ENCODE measurements at places on chromosomes 1 and 21.

DNA sequence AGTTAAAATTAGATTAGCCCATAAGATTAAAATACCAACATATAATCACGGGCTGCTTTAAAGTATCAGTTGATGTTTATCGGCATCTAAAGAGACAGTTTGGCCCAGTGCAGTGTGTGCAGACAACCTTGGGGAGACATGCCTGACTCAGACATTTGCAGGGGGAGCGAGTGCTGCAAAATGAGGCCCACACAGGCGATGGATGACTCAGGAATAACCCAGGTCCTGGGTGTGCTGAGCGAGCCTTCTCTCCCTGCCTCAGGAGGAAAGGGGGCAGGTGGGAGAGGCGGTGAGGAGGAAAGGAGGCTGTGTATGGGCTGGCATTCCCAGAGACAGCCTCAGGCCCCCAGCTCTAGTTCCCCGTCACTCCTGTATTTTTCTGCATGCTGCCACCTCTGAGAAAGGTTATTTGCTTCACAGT, 9.0 kb downstream of the SLC9A1 start:
- DNase-seq, result no peak

GRCh38 chr21:19540287-19540686, 1136.7 kb upstream of the TMPRSS15 start:
- peak; percentile 42 for DNase-seq

DNA sequence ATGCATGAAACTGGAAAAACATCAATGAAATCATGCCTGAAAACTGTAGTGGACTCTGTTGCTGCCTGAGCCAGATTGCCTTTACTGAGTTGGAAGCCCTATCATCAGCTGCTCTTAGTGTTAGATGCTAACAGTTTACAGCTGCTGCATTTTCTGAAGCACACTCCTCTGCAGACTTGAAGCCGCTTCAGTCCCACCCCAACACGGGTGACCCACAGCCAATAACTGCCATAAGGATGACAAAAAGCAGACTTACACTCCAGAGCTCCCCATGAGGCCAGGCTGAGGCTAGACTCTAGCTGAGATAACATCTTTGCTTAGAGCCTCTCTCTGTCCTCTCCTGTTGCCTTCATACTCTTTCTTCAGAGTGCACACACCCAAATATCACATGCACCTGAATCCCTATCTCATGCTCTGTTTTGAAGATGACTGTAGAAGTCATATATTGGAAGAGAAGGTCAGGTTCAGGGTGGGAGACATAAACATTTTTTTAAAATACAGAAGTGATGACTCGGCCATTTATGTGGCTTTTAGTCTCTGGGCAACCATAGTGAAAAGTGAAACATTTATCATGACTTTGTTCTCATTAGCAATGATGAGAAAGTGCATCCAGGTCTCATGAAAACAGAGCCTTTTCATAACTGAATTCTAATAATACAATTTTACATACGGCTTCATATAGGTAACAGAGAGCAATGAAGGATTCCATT, 161.0 kb downstream of the KCNK2 start:
- DNase-seq, result peak; percentile 15

- peak; percentile 80 for DNase-seq
Observed at GRCh38 chr1:70487910-70488665, 77.0 kb downstream of the CTH start.

GRCh38 chr1:62514746-62515423, 78.0 kb downstream of the USP1 start:
- DNase-seq, result no peak

GRCh38 chr1:18781031-18781430, 78.4 kb downstream of the TAS1R2 start:
- no peak for DNase-seq

DNA sequence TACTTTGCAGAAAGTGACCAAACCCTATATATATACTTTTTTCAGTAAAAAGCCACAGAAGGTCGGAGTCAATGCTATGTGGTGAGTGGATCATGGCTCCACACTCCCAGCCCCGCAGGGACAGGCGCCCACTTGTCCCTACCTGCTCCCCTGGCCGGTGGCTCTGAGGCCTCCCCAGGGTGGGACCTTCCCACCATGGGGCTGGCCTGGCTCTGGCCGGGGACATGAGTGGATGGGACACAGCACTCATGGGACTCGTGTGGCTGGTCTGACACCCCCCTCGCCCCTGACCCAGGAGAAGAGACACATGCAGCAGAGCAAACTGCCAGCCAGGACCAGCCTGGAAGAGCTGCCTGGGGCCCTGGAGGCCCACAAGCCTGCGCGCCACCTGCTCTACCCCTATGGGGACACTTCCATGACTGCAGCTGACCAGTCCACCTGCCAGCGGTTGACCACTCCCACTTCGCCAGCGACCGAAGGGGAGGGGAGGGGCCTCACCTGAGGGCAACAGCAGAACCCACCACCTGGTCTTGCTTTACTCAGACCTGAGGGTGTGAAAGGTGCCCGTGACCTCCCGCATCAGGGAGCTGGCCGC, 2.2 kb downstream of the SPATC1L start:
- no peak for DNase-seq

DNA sequence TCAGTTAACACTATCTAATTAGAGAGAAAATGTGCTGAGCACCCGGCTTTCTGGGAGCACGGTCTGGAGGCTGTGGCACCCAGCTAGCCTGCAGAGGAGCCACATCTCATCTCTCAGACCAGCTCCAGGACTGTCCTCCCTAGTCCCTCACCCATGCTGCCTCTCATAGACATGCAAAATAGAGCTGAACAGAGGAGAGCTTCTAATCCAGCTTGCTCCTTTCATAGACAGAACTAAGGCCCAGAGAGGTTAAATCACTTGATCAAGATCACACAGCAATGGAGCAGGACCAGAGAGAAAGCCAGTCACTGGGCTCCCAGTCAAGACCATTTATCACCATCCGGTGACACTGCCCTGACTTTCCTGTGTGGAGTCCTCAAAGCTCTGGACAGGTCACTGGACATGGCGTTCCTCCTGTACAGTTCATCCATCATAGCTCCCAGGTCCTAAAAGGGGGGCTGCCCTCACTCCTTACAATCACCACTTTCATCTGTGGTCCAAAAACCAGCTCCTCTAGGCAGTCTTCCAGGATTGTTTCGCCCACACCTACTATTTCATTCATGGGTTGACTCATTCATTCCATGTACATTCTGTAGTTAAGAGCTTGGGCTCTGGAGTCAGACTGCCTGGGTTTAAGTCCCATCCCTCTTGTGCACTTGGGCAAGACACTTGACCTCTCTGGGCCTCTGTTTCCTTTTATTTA, 8.8 kb upstream of the CAMK2N1 start:
- DNase-seq, result no peak

- DNase-seq, result no peak
Observed at GRCh38 chr1:46619656-46620258, 3.1 kb upstream of the MOB3C start.

DNA sequence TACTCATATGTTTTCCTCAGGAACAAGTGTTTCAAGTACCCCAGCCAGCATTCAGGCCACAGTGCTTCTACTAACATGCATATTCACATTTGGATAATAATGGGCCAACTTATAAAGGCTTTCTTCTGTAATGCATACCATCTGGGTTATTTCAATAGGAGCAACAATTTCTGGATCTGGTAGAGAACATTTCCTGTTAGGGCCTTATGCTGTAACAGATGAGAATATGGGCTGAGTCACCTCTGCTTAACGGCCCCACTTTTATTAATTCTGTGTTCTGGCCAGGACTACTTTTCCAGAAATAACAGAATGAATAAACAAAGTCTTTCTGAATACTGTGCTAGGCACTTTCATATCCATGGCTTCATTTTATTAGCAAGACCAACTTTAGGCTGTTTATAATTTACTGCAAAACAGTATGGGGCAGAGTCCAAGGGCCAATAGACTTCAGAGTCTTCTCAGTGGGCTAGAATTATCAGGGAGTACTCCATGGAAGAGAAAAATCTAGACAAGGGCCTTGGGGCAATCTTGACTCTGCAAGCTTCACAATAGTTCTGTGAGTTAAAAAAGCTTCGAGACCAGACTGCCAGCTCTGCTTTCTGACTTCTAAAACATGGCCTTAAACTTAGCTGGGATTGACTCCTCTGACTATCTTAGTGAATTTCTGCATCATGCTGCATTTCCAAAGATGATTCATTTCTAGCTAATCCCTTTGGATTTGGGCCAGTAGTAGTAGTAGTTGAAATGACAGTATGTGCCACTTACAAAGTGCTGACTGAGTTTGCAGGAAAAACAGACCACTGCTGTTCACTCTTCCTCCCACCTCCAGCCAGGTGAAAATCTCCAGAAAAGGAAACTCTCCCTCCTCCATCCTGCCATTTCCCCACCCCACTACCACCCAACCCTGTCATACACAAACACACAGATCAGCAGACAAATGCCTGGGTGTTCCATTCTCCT, 8.2 kb upstream of the SSX2IP start:
- peak; percentile 22 for DNase-seq

GRCh38 chr1:47663286-47663685, 225.4 kb downstream of the FOXD2 start:
- DNase-seq, result no peak

DNA sequence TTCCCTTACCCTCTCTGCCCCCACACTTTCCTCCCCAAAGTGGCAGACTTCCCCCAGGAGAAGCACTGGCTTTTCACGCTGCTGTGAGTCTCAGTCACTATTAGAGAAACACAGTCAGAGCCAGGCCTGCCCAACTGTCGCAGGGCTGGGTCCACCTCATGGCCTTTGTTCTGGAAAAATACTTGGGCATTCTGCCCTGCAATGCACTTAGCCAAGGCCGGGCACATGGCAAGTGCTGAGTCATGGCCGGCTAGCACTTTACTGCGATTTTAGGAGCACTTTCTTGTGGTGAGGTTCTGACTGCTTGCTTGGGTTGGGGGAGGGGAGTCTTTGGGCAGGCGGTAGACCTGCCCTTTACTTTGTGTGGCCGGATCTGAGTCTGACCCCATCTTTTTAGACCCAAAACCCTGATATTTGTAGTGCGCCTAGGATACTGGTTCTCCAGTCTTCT, 7.7 kb downstream of the EPHX1 start:
- DNase-seq, result peak; percentile 72

DNA sequence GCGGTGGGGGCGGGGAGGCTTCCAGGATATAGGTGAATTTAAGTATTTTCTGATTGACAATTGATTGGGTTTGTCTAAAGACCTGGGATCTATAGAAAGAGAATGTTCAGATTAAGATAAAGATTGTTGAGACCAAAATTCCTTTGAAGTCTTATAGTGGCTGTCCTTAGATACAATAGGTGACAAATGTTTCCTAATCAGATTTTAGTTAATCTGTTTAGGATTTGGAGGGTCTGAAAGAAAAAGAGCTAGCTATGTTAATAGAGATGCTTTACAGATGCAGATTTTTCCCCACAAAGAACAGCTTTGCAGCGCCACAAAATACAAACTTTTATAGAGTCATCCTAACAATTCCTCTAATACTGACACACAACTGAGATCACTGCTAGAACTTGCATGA, 14.6 kb upstream of the EPRS1 start:
- no peak for DNase-seq

GRCh38 chr1:110639724-110640386, 33.7 kb upstream of the KCNA2 start:
- DNase-seq, result no peak

DNA sequence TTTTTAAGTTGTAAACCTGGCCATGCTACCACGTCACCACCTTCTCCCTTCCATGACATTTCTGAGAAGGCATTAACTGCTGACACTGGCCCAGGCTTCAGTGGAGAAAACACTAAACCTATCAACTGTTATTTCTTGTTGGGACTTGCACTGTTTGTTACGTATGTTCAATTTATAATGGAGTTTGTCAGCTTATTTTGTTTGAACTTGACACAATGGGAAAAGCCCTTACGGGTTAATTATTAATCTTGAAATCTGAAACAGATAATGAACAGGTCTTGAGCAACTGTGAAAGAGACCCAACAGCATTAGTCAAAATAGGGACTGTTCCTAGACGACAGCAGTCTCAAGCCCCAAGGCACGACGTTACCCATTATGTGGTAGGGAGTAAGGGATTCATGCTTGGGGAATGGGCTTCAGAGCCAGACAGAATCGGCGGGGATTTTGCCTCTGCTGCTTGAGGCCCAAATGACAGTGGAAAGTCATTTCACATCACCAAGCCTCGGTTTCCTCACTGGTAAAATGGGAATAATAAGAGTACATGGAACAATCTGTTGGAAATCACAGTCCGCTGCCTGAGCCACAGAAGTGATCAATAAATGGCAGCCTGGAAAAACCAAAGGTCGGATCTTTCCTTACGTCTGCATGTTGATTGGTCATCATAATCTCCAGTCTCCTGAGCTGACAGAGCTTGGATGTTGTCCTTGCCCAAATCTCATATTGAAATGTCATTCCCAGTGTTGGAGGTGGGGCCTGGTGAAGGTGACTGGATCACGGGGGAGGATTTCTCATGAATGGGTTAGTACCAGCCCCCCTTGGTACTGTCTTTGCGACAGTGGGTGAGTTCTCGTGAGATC, 44.5 kb downstream of the TIAM1 start:
- DNase-seq, result no peak

DNA sequence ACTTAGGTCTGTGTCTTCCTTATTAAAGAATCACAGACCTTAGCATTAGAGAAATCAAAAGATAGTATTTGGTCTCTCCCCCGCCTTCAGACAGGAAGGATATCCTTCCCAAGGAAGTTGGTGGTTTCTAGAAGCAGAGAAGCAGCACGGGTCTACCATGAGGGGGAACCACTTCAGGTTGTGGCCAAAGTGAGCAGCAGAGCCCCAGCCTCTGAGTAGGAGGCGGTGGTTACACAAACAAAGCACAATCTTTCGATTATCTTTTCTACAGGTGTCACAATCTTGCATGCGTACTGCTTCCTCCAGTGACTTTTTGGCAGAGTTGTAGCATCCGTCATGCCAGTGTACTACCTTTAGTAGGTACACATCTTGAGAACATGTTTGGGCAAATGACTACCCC, 8.8 kb downstream of the PGLYRP4 start:
- no peak for DNase-seq

DNA sequence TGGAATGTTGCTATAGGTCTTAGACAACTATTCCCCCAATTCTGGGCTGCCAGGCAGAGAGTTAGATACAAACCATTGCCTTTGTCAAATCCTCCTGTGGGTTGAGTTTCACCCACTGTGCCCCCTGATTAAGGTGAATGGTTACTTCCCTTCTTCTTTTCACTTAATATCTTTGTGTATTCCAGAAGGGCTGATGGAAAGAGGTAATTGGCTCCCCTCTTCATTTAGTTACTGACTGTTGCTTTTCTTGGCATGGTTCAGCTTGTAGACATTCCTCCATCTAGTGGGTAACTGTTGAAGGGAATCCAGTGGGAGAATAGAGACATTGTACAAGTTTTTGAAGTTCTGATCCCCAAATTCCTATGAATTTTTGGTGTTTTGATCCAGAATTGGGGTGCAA, 43.8 kb upstream of the MACF1 start:
- DNase-seq, result no peak

GRCh38 chr21:39141502-39141901, 41.7 kb downstream of the PSMG1 start:
- DNase-seq, result no peak

GRCh38 chr1:156336242-156336641, 1.9 kb downstream of the CCT3 start:
- peak; percentile 49 for DNase-seq

GRCh38 chr1:232767305-232768074, 37.7 kb upstream of the MAP10 start:
- peak; percentile 55 for DNase-seq

GRCh38 chr1:237205400-237206064, 163.5 kb downstream of the RYR2 start:
- no peak for DNase-seq
